Activated CD4-positive, alpha-beta T cell treated with anti-CD3 and anti-CD28 coated beads, Interleukin-10, Interleukin-2, amounts not matched to agents 100 ng/mL and 50 ng/mL, durations not matched to agents 16 hours and 8 hours (primary cell): ENCODE measurements at places on chromosomes 4 and X.

DNA sequence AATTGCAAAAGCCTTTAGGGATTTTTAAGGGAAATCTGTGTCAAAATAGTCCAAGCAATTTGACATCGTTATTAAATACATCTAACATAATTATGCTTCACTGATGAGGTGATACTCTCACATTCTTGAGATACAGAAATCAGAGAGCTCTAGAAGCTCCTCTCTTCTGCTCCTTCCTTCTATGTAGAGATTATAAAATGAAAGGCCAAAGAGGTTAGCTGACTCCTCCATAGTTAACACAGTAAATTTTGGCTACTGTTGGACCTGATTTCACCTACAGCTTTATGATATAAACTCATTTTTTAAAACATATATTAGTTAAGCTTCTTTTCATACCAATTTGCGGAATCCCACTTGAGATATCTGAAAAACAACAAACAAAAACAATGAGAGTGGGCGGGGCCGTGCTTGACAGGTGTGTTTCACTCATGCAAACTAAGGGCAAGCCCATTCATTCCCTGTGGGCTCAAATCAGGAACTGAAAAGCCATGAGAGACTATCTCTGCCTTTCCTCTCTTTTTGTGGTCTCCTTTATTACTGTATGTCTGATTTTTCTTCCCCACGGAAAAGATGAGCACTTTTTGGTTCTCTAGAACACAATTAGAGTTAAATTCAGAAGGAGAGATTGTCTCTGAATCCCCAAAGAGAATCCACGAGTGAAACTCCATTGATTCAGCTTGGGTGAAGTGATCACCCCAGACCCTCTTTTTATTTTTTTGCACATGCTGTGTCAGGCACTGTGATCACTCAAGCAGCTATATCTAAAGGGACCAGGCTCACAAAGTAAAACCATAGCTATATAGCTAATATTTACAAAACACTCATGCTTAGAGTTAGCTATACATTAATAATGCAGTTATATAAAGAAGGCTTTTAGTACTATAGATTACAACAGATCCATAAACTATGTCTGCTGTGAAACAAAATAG, 566.3 kb downstream of the IL15 start:
- no peak for DNase-seq

- peak; percentile 75 for DNase-seq
These were observed 36.0 kb downstream of the GAB3 start for GRCh38 chrX:154714925-154715324.

- DNase-seq = peak; percentile 34
These were observed 21.0 kb upstream of the TMSB15B start for GRCh38 chrX:103941201-103941975.

GRCh38 chr4:73244945-73245601, 13.5 kb downstream of the ANKRD17 start:
- DNase-seq = no peak

DNA sequence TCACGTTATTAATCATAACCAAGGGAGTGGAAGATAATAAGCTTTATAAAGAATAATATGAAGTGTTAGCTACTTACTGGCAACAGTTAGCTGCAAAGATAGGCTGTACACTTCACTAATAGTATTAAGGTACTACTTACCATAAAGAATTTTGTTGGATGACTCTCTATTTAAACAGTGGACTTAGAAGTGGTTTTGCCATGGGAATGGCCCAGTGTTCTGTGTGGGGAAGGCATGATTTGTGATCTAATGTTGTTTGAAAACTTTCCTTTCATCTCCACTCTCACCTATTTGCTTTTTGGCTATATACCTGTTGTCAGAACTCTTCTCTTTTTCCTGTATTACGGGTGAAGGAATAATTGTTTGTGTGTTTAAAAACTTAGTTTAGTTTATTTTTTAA, 23.0 kb downstream of the FHDC1 start:
- DNase-seq = no peak

- no peak for DNase-seq
These were observed 327.7 kb upstream of the F9 start for GRCh38 chrX:139202742-139203420.

DNA sequence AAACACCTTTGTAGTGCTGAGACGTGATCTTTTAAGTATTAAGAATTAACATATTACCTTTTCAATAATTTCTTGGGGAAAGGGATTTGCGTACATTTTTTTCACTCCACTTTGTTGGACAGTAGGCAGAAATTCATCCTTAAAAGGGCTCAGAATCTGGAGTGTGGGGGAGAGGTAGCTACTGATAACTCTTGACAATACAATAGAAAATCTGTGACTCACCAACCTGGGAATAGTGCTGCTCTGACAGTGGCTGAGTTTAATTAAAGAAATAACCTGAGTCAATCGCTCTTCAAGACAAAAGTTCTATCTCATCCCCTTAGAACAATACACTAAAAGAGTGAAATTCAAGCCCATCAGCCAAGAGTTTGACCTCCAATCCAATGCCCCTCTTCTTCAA, 60.2 kb downstream of the SLC9A7 start:
- no peak for DNase-seq

DNA sequence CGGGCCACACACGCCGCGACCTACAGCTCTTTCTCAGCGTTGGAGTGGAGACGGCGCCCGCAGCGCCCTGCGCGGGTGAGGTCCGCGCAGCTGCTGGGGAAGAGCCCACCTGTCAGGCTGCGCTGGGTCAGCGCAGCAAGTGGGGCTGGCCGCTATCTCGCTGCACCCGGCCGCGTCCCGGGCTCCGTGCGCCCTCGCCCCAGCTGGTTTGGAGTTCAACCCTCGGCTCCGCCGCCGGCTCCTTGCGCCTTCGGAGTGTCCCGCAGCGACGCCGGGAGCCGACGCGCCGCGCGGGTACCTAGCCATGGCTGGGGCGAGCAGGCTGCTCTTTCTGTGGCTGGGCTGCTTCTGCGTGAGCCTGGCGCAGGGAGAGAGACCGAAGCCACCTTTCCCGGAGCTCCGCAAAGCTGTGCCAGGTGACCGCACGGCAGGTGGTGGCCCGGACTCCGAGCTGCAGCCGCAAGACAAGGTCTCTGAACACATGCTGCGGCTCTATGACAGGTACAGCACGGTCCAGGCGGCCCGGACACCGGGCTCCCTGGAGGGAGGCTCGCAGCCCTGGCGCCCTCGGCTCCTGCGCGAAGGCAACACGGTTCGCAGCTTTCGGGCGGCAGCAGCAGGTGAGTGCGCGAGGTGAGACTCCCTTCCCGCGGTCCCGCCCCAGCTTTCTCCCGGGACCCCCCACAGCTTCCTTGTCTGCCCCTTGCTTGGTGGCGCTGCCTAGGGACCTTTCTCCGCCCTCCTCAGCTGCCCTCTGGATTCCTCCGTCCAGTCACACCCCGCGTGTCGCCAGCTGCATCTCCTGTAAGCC, 678 bp downstream of the BMP3 start:
- no peak for DNase-seq

GRCh38 chrX:38805432-38806389, 4.5 kb downstream of the MID1IP1 start:
- DNase-seq = peak; percentile 75

DNA sequence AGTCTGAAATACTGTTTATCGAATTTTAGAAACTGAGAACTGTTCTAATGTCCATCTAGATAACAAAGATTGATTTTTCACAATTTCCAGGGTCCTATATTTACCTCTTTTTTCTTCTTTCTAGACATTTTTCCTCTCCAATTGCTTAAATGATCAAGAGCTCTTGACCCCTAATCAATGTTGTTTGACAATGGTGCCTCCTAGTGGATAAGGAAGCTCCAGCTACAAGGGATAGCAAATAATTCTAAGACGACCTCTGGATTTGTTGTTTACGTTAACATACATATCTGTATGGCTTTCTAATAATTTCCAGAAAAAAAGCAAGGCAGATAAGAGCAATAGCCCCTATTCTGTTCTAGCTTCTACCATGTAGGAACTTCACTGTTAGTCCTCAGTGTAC, 35.8 kb downstream of the GPR82 start:
- DNase-seq = peak; percentile 55

DNA sequence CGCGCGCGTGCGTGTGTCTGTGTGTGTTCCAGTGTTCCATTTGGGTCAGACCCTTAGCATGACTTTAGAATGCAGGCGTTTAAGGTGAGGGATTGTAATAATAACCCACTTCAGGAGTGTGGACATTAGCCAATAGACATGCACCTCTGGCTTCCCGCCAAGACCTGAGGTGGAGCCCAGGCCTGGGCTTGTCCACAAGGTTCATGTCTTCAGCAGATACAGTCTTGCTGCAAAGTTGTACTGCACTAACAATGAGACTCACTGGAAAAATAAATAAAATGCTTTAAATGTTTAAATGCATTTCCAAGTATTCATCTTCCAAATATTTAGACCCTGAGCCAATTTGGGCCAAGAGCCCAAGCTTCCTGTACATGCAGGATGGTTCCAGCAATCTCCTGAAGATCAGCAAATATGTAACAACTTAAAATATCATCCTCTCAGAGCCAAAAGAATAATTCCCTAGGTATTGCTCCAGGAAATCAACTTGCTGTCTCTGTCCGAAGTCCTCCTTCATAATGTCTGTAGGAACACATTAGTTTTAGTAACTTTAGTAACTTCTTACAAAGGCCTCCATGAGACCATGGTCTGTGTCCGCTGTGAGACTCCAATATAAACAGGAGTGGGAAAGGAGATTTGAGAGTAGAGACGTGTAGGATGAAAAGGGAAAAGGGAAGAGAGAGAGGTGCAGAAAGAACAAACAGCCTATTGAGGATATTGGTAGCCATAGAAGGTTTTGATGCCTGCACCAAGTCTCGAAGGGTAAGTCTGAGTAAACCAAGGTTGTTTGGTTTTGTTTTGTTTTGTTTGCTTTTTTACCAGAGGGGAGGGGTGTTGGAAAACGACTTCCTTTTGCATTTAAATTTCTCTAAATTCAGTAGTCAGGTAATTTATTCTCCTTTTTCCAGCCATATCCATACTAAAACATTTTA, 98.5 kb upstream of the KLF3 start:
- DNase-seq = no peak

DNA sequence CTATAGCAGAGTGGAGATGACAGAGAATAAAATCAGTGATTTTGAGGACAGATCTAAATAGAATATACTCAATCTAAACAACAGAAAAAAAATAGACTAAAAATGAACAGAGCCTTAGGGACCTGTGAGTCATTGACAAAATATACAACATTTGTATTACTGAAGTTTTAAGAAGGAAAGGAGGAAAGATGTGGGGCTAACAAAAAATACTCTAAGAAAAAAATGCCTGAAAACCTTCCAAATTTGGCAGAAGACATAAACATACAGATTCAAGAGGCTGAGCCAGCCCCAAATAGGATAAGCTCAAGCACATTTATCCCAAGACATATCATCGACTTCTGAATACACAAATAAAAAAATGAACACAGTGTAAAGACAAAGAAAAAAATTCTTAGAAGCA, 123.6 kb upstream of the INTU start:
- no peak for DNase-seq

GRCh38 chr4:7003879-7004240, 39.3 kb upstream of the TADA2B start:
- no peak for DNase-seq

- no peak for DNase-seq
These were observed 1844.6 kb upstream of the TENM3 start for GRCh38 chr4:180398564-180398963.

DNA sequence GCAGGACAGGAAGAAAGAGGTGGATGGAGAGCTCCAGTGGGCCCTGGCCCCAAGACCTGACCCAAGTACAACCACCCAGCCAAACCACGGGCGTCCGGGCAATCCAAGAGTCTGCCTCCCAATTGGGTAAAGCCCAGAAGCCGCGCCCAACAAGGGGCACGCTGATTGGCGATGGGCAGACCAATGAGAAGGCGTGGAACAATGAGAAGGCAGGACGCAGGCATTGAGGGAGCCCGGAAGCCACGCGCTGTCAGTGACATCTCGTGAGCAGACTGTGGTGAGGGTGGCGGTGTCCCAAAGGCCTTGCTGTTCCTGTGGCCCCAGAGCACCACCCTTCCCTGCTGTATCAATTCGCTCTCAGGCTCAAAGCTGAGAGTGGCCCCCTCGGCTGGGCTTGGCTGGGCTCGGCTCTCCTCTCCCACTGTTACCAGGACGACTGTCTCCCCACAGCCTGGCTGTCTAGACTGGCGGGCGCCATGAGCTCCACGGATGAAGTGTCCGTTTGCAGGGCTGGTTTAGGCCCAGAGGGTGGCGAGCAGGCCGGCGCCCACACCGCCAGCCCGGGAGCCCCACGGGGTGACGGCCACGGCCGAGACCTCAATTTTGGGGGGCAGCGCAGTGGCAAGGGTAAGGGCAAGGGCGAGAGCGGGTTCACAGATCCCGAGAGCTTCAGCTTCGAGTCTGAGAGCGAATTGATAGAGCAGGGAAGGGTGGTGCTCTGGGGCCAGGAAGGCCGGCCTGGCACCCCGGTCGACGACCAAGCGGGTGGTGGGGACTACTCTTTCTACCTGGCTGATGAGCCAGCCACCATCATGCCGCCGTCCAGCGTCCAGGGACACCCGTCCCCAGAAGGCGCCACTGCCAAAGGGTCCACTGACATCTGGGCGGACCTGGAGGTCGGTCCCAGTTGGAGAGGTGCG, at the start of gene LOC101059915:
TSS of gene LOC101059915 (plus strand) at position 219 of the 920 bp plus-strand sequence.
- DNase-seq = no peak

DNA sequence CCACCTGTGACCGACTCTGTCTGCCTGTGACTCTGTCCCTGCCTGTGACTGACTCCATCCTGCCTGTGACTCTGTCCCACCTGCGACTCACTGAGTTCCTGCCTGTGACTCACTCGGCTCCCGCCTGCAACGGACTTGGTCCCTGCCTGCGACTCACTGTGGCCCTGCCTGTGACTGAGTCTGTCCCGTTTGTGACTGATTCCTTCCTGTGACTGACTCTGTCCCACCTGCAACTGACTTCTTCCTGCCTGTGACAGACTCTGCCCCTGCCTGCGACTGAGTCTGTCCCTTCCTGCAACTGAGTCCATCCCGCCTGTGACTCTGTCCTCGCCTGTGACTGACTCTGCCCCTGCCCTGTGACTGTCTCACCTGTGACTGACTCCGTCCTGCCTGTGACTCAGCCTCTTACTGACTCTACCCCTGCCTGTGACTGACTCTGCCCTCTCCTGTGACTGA, 9.6 kb upstream of the UVSSA start:
- peak; percentile 78 for DNase-seq

GRCh38 chr4:132284910-132285426, 864.1 kb upstream of the PCDH10 start:
- no peak for DNase-seq

DNA sequence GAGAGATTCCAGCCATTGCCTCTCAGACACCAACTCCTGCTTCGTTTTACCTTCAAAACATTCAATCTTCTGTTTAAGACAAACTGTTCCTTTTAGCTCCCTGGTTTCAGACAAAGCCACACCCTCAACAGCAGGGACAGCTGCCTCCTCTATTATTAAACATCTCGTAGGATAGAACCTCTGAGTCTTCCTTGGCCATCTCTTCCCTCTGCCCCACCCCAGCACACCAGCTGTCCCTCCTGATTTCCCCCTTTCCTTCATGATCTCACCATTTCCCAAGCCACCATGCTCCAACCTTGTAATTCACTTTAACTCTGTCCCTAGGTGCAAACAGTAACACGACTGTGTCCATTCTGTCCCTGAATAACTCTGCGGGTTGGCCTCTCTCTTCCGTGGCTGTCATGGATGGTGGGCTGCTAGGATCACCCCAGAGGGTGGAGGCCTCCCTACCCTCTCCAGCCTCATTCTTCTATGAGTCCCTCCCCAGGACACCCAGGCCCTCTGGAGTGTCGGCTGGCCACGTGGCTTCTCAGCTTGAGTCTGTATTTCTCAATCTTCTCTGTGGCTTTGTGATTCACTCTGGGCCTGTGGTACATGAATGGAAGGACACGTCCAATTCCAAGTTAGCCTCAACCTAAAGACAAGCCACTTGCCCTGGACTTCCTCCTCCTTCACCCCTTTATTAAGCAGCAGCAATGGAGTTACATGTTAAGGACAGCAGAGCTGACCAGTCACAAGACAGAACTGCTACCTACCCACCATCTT, 349.9 kb downstream of the FBXW7 start:
- DNase-seq = no peak

- peak; percentile 75 for DNase-seq
These were observed 30.3 kb downstream of the INPP4B start for GRCh38 chr4:142815834-142816233.
